COR-L47 (cell line): ENCODE measurements at places on chromosomes 6 and 20.

DNA sequence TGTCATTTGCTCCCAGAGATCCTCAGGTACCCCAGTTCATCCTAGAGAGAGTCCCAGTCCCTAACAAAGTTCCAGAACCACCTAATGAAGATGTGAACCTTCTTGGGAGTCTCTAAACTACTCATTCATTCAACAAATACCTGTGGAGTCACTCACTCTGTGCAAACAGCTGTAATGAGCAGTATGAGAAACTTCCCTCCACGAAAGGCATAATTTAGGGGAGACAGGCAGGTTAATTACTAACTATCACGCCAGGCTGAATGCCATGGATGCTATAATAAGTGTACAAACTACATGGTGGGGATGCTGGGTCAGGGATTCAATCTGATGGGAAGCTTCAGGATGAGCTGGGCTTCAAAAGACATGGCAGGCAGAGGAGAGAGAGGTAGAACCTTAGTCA, 70.1 kb upstream of the AFDN start:
- DNase-seq: peak; percentile 30

DNA sequence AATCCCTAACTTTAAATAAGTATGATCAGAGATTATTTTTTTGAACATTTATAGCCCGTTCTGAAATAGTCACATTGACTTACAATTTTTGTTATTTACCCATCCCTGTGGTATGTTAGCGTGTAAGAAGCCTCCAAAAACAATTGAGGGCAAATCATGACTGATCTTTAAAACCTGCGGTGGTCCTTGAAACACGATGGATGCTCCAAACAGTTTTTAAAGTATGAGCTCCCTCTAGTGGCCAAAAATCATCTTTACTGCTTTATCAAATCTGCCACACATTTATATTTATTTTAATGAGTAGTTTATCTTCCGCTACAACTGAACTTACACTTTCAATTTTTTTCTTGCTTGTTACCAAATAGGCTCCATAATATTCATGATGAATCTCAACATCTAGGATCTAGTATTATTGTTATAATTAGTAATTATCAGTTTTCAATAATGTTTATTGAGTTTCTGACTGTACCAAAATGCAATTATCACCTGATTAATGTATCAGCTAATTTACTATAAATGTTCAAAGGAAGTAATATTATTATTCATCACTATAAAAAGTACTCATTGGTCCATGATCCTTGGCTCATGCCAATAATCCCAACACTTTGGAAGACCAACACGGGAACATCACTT, 52.2 kb downstream of the MARCKS start:
- peak; percentile 31 for DNase-seq

- DNase-seq: no peak
These were observed 273.0 kb upstream of the STXBP5 start for GRCh38 chr6:146931214-146931613.

- DNase-seq: no peak
These were observed 168.7 kb upstream of the LRFN2 start for GRCh38 chr6:40755749-40756452.

GRCh38 chr6:26347699-26348098, 17.3 kb upstream of the BTN3A2 start:
- DNase-seq: no peak
